ENCODE measurements at places on chromosomes 5 and 9.

DNA sequence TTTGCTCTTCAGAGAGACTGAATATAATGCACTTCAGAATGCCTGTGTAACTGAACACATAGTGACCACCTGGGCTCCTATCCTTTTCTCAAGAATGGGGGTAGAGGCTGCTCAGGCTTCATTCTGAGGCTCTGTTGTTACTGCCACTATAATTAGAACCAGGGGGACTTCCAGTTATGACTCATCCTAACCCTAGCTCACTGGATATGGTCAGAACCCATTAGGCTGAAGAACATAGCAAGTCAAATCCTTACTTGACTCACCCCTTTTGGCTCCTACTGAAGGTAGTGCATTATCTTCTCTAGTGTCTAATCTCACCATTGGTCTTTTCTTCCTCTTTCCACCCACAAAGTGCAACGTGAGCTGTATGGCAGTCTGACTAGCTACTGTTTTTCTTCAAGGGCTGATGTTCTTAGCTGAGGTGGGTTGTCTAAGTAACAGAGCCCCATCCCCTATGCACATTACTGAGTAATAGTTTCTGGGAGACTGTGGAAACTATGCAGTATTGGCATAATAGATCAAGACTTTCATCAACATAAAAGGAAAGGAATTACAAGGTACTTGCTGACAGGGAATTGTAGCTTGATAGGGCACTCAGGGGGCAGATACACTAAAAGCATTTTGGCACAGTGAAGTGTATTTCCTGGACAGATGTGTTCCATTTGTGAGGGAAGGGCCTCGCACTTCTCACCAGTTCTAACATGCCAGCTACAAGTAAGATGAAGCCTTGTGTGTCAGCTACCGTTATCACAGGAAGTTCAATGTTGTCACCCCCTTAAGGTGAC lies 431.0 kb upstream of the MEF2C start:
- DNase-seq = no peak

DNA sequence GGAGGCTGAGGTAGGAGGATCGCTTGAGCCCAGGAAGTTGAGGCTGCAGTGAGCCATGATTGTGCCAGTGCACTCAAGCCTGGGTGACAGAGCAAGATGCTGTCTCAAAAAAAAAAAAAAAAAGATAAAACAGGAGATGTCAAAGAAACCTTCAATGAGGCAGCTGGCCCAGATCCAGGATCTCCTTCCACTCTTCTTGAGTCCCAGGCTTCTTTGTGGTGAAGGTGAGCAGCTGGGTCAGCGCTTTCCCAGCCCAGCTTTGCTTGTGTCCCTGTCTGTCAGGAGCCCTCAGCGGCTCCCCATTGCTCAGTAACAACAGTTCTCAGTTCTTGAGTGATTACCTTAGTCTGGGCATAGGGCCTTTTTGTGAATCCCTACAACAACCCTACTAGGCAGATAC lies 69.4 kb upstream of the PSD2 start:
- DNase-seq = no peak

GRCh38 chr5:102295534-102296177 lies 428 bp downstream of the SLCO4C1 start:
- DNase-seq = no peak

- no peak for DNase-seq
Measured at GRCh38 chr5:73649926-73650325, 23.9 kb downstream of the ARHGEF28 start.

GRCh38 chr5:107779437-107779836 lies 108.7 kb upstream of the EFNA5 start:
- DNase-seq = no peak

- no peak for DNase-seq
Measured at GRCh38 chr9:72453797-72454196, 67.6 kb upstream of the TMC1 start.

GRCh38 chr5:4453655-4454054 lies 686.5 kb upstream of the ADAMTS16 start:
- DNase-seq = no peak

DNA sequence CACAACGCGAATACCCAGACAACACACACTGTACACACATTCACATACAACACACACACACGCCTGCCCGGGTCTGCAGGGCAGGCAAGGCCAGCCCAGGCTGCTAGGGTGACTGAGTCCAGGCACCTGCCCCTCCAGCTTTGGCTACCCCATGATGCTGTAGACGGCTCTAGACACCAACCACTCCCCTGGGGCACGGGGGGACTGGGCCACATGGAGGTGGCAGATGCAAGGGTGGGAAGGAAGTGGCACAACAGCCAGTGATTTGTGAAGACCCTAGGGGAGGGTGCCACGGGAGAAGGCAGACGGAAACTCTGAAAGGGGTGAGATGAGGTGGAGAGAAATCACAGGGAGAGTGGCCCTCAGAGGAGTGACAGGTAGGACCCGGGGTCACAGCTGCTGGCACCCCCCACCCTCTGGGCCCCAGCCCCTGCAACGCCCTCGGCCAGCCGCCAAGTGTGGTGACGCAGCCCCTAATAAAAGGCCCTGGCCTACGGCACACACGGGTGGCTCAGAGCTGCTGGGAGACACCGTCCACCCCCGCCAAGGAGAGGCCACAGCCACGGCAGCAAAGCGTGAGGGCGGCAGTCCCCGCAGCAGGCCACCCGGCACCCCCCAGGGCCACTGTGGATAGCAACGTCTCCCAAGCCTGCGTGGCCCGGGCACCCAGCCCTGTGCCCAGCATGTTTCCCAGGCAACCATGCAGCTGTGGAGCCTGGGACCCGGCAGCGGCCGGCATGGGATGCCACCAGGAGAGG lies 6.6 kb upstream of the CCDC187 start:
- DNase-seq = no peak

DNA sequence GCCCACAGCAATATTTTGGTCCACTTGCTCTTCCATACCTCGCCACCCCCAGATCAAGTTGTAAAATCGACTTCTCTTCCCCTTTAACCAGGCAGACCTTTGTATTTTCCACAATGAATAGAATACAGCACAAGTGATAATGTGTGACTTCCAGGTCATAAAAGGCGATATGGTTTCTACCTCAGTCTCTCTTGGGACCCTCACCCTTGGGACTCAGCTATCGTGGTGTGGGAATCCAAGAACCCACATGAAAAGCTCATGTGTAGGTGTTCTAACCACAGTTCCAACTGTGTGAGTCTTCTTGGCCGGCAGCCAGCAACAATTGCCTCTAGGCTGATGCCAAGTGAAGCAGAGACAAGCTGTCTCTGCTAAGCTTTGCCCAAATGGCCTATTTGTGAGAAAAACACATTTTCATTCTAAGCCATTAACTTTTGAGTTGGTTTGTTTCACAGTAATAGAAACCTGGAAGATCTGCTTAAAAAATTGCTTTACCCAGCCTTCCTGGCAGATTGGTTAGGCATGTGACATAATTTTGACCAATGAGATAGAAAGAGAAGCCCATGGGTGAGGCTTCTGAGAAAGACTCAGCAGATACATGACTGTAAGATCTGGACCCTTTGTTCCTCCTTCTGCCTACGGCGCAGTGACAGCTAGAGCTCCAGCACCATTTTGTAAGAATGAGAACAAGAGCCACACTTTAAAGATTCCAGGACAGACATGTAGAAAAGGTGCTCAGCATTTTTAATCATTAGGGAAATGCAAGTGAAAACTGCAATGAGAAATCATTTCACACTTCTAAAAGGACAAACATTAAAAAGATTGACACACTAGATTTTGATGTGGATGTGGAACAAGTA lies 18.3 kb upstream of the MLLT3 start:
- peak; percentile 33 for DNase-seq

- no peak for DNase-seq
Measured at GRCh38 chr9:71071633-71072032, 49.8 kb downstream of the TRPM3 start.

DNA sequence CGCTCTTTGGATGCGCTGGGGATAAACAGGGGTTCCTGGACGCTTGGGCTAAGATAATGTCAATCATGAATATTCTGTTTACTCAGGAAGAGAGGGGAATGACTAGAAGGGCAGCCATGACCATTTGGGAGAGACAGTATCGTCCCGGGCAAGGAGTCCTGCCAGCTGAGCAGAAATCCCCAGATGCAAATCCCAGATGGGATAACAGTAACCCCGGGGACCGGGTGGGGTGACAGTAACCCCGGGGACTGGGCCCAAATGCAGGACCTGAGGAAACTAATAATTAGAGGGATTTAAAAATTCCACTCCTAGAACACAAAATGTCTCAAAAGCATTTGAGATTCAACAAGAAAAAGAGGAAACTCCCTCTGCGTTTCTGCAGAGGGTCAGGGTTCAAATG lies 189.0 kb upstream of the PPP1R26 start:
- DNase-seq = no peak

GRCh38 chr5:175243441-175243840 lies 200.5 kb downstream of the DRD1 start:
- no peak for DNase-seq

DNA sequence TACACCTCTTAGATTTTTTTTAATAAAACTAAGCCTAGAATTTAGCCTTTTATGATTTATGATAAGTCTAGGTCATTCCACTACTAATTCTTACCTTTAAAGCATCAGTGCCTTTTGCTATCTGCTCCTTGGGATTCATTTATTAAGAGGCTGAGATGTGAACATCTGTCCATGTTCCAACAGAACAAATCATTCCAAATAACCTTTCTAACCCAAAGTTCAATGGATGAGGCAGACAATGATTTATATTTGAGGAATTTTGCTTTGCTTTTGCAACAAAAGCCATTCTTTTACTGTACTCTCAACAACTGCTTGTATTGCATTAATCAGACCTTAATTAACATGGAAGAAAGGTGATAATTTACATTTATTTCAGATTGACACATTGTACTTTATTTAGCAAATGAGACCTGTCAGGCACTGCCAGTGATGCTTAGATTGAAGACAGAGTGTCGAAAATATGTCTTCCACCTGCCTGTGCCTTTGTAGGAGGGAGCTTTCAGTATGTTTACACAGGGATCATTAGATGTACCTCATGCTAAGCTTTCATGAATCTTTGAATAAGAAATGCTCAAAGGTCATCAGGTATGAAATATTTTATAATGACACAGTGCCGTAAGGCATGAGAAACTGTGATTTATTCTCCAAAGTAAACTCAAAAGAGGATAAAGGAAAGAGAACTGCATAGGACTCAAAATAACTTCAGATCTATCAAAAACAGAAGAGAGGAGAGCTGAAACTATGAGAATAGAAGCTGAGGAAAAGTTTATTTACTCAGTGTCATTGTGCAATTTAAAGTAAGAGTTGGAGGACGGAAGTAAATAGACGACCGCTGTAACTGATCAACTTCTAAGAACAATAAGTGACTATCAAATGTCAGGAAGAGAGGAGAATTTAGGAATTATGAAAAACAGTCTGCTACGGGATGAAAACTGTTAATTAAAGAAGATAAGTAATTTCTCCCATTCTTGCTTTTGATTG lies 36.7 kb upstream of the IZUMO3 start:
- no peak for DNase-seq

DNA sequence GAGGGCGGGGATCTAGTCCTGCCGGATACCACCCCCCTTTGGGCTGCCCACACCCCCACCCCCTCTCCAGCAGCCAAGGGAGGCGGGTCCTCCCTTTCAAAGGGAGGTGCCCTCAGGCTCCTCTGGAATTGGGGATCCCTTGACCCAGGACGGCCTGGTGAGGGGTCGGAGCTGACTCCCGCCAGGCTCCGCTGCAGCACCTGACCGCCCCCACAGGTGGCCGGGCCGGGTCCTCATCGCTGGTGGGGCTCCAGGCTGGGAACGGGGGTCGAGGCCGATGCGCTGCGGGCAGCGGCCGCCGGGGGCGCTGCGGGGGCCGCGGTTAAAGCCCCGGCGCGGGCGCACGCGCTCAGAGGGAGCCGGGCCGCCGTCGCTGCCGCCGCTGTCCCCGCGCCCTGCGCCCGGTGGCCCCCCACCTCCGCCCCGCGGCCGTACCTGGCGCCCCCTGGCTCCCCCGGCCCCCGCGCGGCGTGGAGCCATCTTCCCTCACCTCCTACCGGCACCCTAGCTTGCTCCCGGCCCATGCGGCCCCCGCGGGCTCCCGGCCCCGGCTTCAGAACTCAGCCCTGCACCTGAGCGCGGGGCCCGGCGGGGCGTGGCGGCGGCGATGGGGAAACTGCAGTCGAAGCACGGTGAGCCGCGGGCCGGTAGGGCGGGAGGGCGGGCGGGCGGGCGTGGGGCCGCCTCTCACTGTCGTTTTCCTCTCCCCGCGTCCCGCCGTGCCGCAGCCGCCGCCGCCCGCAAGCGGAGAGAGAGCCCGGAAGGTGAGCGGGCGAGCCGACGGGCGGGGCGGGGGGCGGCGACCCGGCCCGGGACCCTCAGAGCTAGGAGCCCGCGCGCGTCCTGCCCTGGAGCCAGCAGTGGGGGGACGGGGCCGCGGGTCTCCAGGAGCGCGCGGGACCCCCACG lies at the start of gene NKD2:
NKD2 (plus strand) TSS at position 352 of the 908 bp plus-strand sequence; CDS start at position 608, 256 bp downstream.
- peak; percentile 22 for DNase-seq

DNA sequence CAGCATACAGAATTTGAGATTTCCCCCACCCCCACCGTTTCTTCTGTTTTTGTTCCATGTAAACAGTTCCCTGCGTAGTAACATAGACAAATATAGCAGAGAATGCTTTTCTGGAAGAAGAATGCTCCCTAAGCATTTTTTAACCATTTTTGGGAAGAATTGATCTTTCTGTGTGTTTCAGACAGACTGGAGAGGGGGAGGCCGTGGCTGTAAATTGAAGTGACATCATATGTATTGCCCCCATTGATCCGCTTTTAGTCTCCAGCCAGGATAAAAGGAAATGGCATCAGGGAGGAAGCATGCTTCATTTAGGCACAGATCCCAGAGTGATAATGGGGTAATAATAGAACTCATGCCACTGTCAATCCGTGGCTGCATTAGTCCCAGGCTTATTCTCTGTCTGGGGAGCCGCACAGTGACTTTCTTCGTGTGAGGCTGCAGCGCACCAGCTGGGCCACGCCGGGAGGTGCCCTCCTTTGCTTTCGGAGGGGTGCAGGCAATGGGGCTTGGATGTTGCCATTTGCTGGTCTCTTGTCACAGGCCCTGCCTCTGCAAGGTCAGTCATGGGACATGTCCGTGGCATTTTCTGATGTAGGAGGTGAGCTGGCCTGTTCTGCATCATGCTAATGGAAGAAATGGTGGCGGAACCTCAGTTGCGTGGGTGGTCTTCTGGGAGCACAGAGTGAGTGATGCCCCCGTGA lies 261.5 kb downstream of the FANCC start:
- DNase-seq = no peak

DNA sequence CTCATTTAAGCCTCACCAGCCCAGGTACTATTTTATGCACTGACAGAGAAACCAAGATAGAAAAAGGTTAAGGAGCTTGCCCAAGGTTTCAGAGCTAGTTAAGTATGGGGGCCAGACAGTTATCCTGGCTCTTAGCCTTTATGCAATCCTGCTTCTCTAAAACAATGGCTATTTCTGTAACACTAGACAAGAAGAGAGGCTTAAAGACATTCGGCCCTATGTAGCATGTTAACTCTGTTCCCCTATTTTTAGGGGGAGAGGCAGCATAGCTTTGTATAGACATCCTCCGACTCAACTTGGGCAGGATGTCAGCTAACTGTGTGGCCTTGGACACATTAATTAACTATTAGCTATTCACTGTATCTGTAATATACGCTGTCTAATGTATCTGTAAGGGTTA lies 54.6 kb downstream of the LHFPL2 start:
- DNase-seq = no peak

DNA sequence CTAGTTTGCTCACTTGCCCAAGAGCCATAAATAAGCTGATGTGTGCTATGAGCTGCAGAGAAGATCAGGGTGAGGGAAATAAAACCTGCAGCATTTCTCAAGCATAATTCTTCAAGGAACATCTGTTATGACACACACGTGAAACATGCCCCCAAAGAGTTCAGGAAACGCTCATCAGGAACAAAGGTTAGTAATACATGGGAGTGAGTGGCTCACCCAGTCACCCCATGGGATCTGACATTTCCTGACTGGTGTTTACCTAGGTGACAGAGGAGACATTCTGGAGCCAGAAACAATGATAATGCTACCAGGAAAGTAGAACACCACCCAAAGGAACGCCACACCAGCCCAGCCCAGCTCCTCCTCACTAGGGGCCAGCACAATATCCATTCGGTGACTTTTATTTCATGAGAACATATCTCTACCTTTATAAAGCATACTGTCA lies 66.0 kb downstream of the FRMD3 start:
- no peak for DNase-seq
